ENCODE measurements at places on chromosomes 2 and 18.

- DNase-seq = no peak
Measured at GRCh38 chr2:8478471-8478793, 203.4 kb upstream of the ID2 start.

- DNase-seq = no peak
Measured at GRCh38 chr2:84846741-84847142, 34.1 kb downstream of the TRABD2A start.

DNA sequence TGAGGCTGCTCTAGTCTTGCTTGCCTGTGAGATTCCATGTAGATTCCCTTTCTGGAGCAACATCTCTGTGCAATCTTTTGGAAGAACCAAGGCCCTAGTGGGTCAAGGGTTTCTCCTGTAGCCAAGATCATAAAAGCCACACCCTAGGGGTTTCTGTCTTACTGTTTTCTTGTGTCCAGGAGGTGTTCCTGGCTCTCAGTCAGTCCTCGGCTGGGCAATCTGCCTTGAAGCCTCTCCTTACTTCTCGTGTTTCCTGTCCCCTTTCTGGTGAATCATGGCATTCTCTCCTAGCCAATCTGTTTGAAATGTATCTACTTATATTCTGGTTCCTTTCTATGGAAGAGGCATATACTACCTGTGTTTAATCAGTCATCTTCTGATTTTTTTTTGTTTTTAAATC, 484.8 kb upstream of the UBE2E3 start:
- no peak for DNase-seq

GRCh38 chr18:79616651-79617510, 62.7 kb upstream of the CTDP1 start:
- peak; percentile 60 for DNase-seq

- no peak for DNase-seq
Measured at GRCh38 chr18:38174594-38174993, 609.0 kb upstream of the CELF4 start.

DNA sequence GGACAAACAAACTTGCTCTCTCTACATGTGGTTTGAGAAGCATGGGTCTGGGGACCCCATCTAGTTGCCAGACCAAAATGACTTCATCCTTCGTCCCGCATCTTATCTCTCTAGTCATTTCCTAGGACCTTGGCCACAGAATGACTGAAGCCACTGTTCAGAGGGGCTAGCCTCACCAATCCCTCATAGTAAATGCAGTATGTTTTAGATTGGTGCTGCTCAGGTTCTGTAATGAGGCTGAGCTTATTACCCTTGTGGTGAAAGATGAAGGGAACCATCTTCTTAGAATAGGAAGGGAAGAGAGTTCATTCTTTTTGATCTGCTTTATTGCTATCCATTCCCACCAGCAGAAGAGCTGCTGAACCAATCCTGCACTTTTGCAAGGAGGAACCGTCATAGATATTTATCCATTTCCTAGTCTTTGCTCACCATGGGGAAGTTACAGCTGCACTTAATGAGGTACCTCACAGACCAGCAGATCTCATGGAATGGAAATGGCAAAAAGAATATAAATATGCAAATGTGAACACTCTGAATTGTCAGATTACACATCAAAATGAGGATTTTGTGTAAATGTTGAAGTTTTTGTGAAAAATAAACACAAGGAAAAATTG, 436.7 kb downstream of the LPIN1 start:
- DNase-seq = peak; percentile 41

DNA sequence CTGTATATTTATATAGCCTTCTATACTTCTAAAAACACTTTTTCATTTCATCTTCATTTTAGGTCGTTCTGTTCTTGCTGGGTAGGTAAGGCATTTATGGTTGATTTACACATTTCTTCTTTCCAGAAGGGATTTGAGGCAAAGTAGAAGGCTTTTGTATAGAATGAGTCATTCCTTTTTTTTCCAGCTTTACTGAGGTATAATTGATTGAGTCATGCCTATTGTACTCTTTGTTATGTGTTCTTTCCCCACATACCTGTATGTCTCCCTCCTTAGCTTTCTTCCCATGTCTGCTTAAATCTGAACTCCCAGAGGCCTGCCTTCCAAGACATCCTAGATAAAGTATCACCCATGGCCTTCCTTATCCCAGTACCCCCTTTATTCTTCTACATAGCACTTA, 4.8 kb upstream of the CDC42EP3 start:
- no peak for DNase-seq

DNA sequence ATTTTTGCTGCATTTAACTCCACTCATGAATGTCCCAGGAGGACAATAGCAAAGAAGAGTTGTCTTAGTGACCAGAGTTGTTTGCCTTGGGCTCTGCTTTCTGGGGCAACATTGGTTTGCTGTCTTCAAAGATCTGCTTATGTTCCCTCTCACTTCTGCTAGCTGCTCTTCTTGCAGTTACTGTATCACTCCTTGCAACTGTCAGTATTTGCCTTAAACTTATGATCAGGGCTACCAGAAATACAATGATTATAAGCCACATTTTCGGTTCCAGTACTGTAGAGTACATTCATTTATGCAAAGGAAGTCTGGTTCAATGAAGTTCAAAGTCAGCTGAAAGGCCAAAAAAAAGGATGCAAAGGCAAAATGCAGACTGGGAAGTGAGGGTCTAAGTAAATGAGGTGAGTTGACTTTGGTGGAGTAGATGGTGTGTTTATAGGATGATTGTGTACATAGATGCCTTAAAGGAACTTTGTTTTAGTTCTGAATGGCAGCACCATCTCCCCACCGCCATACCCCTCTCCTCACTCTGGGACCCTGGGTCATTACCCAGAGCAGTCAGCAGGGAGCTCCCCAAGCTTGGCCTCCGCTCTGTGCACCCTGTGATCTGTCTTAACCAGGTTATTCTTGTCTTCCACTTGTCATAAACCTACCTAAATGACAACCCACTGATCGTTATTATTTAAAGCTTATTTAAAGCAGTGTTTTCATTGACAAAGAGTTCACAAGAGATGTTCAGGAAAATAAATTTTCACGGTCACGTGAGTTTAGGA, 236.0 kb downstream of the DOK6 start:
- no peak for DNase-seq

DNA sequence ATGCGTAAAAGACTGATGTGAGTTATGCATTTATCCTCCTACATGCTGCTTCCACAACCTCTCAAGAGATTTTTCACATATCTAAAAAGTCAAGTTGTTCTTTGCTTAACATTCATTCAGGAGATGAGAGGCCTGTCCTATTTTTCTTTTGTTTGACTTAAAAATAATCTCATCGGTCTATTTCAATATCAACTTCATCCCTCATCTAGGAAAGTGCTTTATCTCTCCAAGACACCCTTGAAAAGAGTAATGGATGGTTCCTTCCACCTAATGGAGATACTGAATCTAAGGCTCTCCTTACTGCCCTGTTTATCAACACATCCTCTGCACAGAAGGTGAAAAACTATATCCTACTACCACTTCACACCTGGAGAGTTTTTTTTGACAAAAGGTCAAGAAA, 2.4 kb downstream of the NFE2L2 start:
- DNase-seq = no peak

DNA sequence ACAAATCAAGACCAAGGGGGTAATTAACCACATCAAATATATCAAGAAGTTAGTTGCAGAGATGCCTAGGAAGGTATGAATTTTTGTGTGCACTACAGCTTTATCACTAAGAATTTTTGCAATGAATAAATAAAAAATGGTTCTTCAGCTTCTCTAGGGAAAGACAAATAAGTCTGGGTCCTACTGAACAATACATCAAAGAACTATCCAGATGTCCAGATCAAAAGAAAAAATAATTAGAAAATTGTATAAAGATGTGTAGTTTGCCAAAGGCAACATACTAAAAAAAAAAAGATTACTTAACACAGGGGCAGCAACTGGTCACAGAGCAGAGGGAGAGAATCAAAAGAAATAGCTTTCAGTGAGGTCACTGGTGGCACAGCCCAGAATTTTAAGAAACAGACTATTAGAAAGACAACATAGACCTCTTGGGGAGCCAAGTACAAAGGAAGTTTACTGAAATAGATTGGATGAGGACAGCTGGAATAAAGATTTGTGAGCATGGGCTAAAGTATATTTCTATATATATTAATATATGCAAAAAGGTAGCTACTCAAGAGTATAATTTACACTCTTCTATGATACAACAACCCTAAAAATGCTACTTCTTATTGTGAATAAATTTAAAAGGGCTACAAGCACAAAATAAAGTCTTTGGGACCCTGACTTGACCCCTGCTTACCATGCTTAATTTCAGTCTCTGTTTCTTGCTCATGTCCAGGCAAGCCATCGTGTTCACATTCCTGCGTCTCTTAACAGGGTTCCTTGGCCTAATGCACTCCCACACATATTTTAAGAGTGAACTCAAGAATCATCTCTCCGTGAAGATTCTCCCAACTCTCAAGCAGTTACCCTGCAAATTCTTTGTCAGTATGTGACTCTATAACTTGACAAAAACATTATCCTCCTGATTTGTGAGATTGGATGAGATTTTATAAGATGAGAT, 99.0 kb upstream of the GRB14 start:
- no peak for DNase-seq

DNA sequence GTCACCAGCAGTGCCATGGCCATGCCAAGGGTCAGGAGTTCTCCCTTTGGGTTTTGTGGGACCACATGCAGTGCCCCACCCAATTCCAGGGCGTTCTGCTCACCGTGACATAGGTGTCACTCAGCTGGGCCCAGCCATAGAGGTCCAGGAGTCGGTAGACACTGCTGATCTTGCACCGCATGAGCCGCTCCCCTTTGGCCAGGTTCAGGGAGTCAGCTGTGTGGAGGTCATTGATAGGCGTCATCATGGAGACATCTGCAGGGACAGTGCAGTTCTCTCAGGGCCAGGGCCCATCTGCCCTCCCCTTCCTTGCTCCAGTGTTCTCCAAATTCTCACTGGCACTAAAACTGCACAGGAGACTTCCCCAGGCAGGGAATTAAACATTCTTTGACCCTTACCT, 71.9 kb downstream of the ADD2 start:
- DNase-seq = no peak
